Ascending aorta (tissue), 2 donors: ENCODE measurements at places on chromosomes 2 and 18.

DNA sequence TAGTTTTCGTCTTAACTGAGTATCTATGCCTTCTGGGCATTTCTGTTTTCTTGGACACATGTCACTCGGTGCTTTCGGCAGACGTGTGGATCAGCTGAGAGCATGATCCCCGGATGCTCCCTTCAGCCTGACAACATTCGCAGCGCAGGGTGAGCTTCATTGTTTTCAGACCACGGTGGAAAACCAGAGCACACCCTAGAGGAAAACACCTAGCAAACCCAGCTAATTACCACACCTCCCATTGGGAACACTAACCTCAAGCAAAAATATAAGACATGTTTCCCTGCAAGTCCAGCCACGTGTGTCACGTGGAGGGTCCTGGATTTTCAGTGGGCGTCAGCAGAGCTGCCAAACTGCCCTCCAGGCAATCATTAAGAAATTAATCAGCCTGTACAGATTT, 31.0 kb downstream of the ANKRD29 start:
- no peak for DNase-seq

DNA sequence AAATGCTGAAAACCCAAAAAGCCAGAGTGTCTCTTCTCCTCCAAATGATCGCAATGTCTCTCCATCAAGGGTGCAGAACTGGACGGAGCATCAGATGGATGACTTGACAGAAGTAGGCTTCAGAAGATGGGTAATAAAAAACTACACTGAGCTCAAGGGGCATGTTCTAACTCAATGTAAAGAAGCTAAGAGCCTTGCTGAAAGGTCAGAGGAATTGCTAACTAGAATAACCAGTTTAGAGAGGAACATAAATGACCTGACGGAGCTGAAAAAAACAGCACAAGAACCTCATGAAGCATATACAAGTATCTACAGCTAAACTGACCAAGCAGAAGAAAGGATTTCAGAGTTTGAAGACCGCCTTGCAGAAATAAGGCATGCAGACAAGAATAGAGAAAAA, 9.7 kb upstream of the POLE4 start:
- DNase-seq = no peak

DNA sequence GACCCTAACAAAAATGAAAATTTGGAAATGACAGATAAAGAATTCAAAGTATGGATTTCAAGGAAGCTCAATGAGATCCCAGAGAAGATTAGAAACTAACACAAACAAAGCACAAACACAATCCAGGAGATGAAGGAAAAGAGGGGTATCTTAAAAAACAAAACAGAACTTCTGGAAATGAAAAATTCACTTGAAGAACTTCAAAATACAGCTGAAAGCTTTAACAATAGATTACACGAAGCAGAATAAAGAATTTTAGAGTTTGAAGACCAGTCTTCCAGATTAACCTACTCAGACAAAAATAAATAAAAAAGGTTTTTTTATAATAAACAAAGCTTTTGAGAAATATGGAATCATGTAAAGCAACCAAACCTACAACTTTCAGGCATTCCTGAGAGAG, 671.8 kb upstream of the SLC39A10 start:
- no peak for DNase-seq

- DNase-seq = no peak
Measured at GRCh38 chr2:28589746-28590463, 94.0 kb downstream of the PLB1 start.

DNA sequence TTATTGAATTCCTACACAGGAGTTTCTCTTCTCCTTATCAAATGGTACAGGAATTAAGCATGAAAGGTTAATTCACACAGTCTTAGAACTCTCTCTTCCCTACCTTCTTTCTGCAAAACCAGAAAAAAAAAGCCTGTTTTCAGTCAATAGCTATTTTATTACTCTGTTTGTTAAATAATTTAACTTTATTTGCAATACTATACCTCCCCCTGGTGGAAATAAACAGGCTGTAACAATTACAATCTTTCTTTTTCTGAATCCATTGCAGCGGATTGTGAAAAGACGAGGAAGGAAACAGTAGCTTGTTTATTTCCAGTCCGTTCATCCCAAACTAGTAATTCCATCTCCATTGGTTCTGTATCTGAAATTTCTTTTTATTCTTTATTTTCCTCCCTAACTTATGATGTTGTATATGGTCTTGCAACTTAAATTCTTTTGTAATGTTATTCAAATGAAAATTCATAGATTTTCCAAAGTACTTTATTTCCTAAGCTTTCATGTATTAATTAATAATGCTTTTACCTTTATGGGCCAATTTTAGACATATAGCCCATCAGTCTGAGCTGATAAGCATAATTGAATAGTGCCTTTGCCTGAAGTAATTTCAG, 165.2 kb downstream of the SH3BP4 start:
- DNase-seq = no peak

DNA sequence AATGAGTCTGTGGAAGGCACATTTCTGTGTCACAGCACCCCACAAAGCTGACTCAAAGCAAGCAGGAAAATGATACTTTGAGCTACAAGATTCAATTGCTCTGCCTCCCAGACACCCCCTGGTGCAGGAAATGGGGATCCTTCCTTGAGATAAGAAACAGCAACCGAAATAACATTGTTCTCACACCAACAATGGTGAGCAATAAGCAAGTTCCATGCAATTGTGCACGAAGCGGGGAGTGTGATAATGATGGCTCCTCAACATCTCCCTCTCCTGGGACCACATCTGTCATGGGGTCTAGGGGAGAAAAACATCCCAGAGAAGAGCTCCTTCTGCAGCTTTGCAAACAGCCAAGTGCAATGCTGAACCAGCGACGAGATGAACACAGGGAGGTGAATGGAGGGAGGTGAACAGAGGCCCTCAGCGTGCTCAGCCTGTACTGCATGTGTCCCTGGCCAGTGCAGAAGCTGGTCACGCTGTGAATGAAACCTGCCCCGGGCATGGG, 67.7 kb downstream of the PDCL3 start:
- no peak for DNase-seq

DNA sequence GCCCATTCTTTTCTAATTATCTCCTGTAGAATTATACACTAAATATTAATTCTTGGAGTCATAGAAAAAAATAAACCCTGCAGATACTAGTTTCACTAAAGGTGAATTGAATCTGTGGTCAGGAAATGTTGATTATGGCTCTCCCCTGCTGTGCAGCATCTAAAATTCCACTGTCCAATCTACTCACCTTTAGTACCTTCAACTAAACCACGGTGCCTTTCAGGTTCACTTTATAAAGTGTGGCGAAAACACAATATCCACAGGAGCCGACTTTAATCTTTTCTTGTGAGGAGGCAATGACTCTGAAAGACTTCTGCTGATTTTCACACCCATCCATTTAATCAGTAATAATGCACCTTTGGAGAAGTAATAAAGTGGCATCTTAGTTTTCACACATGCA, 402.3 kb downstream of the THSD7B start:
- DNase-seq = no peak

- no peak for DNase-seq
Measured at GRCh38 chr2:232385660-232386489, 7.3 kb downstream of the ALPP start.
